ENCODE measurements at places on chromosomes 3 and 15.

DNA sequence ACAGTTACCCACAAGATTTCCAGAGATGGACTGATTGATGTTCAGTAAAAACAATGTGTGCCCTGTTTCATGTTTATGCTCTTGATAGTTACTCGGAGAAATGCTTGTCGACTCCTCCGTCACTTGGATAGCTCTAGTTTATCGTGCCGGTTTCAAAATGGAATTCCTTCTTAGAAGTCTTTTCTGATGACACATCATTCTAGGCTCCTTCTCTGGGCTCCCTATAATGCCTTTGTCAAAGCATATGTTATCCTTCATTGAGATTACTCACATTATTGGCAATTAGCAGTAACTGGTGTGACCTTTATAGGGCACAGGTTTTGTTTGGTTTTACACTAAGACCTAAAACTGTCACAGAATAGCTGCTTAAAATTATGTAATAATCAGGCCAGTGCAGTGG lies 201.8 kb downstream of the CNTN6 start:
- DNase-seq, result no peak

DNA sequence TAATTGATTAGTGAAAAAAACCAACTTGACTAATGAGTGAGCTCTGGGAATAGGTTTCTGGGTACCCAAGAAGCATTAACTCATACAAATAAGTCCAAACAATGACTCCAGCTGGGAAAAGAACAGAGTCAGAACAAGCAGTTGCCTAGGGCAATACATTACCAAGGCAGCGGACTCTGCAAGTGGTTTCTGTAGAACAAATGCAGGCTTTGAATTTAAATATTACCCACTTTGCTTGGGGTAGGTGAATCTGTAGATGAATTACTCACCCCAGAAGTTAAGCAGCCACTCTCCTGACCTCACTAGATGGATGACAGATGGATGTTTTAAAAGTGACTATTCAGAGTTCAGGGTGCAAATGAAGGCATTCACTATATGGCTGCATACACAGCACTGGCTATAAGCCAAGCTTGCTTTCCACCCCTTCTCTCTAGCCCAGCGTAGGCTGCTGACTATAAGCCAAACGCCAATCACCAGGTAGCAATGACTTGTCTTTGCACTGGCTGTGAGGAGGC lies 73.1 kb upstream of the BHLHE40 start:
- DNase-seq, result no peak

- DNase-seq, result peak; percentile 11
Observed at GRCh38 chr15:86555939-86556338, 476.3 kb downstream of the AGBL1 start.

DNA sequence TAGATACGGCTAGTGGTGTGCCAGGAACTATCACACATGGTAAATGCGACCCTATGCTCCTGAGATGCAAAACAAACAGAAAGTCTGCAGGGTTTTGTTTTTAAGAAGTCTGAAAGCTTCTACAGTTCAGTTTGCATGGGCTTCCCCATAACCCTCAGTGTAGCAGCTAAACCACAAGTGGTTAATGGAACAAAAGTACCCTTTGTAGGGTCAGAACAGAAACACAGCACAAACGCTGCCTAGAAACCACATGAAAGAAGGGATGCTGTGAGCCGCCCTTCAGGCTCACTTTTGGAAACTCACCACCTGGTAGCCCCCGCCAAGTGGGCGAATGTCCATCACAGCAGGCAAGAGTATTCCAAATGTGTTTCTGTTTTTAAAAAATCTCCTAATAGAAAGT lies 46.2 kb downstream of the CTDSPL start:
- no peak for DNase-seq

GRCh38 chr15:100588638-100589242 lies 13.2 kb downstream of the LINS1 start:
- DNase-seq, result no peak
